ENCODE measurements at places on chromosomes 6 and 20.

GRCh38 chr6:138996524-138996923 is 8.5 kb upstream of the REPS1 start:
- no peak for DNase-seq

- DNase-seq, result peak; percentile 60
These were observed 623 bp upstream of the MRPS26 start for GRCh38 chr20:3045042-3045815.

GRCh38 chr6:154653385-154653784 is 79.8 kb upstream of the SCAF8 start:
- no peak for DNase-seq

GRCh38 chr20:52160621-52161204 is 30.9 kb downstream of the ZFP64 start:
- no peak for DNase-seq

GRCh38 chr20:17083738-17084137 is 143.1 kb upstream of the PCSK2 start:
- no peak for DNase-seq

GRCh38 chr6:127173156-127173940 is 54.9 kb downstream of the RSPO3 start:
- no peak for DNase-seq

GRCh38 chr20:20463933-20464374 is 96.0 kb downstream of the INSM1 start:
- DNase-seq, result no peak

DNA sequence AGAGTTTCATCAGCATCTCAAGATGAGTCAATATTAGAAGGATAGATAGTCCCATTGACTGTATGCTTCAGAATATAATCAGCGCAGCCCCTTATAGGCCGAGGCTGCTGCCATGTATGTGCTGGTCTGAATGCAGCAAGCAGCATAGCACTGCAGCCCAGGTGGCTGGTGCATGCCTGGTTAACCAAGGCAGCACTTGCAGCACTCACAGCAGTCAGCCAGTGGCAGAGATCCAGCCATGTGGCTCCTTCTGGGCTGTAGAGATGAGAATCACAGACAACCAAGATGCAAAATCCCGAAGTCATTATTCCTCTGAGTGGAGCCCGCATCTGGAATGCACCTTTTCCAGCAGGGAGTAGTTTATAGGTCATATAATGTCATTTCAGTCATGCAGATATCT is 251.9 kb downstream of the UST start:
- DNase-seq, result no peak

DNA sequence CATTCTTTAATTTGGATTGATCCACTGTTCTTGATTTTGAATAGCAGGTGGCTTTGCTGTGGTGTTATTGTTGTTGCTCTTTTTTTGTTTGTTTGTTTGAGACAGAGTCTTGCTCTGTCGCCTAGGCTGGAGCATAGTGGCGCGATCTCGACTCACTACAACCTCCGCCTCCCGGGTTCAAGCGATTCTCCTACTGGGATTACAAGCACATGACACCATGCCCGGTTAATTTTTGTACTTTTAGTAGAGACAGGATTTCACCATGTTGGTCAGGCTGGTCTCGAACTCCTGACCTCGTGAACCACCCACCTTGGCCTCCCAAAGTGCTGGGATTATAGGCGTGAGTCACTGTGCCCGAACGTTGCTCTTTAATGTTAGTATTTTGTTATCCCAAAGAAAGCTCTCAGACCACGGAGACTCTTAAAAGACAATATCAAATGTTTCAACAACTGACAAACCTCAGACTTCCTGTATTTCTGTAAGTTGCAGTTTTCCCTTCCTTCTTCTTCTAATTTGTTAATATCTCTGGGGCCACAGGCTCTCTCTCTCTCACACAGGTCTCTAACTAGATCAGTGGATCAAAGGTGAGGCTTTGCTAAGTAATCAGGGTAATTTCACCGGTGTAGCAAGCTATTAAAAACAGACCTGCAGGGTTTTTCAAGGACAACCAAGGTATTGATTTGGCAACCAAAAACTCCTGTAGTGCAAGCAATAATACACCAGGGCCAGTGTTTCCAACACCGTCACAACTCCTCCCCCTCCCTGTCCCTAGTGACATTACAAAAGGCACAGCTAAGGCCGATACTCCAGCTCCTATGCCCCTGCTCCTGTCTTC is 48.8 kb upstream of the ZNF217 start:
- no peak for DNase-seq

DNA sequence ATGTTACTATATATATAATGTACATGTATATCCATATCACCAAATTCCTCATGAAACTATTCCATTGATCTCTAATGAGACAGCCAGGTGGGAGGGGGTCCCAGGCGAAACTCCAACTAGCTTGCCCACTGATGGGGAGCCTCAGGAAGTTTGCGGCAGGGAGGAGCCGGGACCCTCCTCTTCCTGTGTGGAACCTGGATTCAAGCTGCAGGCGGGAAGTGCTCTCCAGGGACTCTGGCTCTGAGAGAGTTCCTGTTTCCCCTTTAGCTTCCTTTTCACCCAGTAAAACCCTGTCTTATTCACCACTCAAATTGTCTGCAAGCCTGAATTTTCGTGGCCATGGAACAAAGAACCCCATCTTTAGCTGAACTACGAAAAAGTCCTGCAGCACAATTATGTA is 152.2 kb downstream of the OPN5 start:
- DNase-seq, result no peak

DNA sequence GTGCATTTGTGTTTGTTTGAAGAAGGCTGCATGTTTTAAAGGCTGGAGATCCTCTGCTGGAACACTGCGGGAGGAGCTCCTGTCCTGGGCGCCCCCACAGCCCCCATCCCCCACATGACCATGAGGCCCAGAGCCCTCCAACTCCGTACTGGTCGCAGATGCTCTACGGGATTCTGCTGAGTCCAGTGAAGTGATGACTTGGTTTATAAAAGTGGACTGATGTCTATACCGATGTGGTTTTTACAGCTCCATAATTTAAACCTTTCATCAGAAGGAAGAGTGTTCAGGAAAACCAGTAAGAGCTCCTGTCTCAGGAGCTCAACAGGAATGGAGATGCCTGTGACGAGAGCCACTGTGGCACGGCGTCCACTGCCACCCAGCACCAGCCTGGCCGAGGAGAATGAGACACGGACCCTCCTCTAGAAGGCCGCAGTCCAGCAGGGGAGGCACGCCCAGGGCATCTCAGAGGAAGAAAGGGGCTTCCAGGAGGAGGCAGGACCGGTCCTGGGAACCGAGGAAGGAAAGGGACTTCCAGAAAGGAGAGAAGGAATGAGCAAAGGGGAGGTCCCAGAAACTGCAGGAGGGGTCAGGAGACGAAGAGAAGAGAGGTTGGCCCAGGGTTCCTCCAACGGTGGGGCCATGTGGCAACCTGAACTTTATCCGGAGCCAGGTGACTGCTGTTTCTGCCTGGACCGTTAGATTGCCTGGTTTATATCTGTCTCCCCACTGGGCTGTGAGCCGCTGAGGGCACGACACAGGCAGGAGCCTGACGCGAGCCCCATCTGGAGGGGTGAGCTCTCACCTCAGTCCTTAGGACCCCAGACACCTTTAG is 26.9 kb downstream of the BFSP1 start:
- DNase-seq, result no peak

- DNase-seq, result no peak
These were observed 32.8 kb downstream of the PRDM1 start for GRCh38 chr6:106118835-106119431.

DNA sequence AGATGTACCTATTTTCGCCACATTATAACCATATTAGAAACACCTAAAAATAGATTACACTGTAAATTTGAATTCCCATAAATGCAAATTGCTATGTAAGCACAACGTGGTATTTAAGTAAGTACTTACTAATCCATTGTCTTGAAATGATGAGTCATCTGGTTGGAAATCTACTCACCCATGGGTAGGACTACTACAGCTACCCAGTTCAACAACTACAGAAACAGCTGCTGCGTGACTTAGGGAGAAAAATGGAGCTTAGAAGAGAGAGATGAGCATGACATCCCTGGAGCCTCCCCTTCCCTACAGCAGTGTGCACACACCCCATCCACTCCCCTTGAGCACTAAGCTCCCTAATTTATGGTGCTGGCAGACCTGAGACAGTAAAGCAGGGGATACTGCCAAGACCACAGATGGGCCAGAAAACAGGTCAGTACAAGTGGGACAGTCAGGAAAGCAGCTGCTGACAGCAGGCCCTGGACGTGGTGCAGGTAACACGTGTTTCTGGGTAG is 26.9 kb downstream of the RRAGD start:
- DNase-seq, result no peak

- no peak for DNase-seq
These were observed 16.1 kb downstream of the HLA-F start for GRCh38 chr6:29739136-29739881.

DNA sequence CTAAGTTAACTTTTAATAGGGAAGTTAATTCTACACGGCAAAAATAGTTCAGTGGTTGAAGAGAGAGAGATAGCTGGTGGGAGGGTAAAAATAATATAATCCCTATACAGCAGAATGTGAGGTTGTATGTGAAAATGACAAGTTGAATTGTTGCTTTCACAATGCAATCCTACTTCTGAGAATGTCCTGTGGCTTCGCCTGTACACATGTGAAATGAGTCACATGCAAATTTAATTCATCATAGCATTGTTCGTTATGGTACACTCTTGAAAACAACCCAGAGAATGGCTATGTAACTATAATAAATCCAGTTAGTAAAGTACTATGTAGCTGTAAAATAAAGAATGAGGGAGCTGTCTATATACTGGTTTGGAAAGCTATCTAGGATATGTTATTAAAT is 46.0 kb upstream of the HINT3 start:
- DNase-seq, result no peak

- no peak for DNase-seq
These were observed 40.0 kb downstream of the PLAGL2 start for GRCh38 chr20:32167552-32167951.

GRCh38 chr6:128204616-128205015 is 303.8 kb upstream of the THEMIS start:
- no peak for DNase-seq

- no peak for DNase-seq
These were observed 14.9 kb downstream of the MAN1A1 start for GRCh38 chr6:119334535-119335264.

- DNase-seq, result no peak
These were observed 87.7 kb downstream of the TMEM242 start for GRCh38 chr6:157235600-157236039.

Data from brain pericyte (primary cell).